Suppressor macrophage treated with lipopolysaccharide for 4 hours (primary cell): ENCODE measurements at places on chromosomes 11 and 22.

GRCh38 chr11:113440816-113441215 is 34.4 kb downstream of the DRD2 start:
- DNase-seq: no peak

- DNase-seq: no peak
Measured at GRCh38 chr22:41570221-41570620, 9.4 kb downstream of the CSDC2 start.

- DNase-seq: no peak
Measured at GRCh38 chr11:79412761-79413160, 28.1 kb downstream of the TENM4 start.

- DNase-seq: peak; percentile 22
Measured at GRCh38 chr11:63639199-63639832, 25.1 kb upstream of the PLAAT3 start.

DNA sequence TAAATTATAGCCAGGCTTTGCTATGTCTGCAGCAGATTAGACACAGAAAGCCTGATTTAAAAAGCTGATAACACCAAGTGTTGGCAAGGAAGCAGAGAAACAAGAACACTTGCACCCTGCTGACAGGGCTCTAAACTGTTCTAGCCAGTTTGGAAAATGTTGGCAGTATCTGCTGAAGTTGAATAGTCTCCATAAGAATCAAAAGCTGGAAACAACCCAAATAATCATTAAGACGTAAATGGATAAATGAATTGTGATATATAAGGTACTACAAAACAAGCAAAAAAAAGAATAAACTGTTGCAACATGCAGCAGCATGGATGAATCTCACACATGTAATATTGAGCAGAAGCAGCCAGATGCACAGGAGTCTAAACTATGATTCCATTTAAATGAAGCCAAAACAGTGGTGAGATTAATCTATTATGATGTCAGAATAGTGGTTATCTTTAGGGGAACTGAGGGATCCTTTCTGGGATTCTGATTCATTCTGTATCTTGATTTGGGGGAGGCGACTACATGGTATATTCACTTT is 40.4 kb upstream of the ADORA2A start:
- no peak for DNase-seq

- no peak for DNase-seq
Measured at GRCh38 chr11:4197112-4197511, 102.5 kb downstream of the RRM1 start.

GRCh38 chr22:32737811-32738497 is 63.6 kb upstream of the TIMP3 start:
- DNase-seq: no peak

- DNase-seq: peak; percentile 12
Measured at GRCh38 chr11:20388096-20389055, 860 bp downstream of the PRMT3 start.

DNA sequence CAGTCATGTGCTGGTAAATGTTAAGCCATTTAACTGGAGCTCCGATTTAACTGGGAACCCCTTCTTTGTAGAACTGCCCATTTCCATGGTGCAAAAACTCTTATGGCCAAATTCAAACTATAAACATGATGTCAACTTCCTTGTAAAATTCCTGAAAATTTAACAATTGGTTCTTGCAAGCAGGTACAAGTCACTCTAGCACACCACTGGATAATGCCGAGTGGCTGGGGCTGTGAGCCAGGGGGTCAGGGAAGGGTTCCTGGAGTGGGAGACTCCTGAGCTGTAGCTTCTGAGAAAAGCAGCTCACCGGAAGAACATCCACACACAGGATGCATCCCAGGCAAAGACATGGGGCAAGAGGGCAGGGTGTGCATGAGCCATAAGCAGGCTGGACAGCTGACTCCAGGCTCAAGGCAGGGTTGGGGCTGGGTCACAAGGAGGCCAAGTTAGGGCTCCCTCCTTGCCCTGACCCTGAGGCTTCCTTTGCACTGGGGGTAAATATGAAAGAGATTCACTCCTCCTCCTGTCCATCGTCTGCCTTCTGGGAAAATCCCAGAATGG is 18.2 kb downstream of the P2RY2 start:
- DNase-seq: no peak

DNA sequence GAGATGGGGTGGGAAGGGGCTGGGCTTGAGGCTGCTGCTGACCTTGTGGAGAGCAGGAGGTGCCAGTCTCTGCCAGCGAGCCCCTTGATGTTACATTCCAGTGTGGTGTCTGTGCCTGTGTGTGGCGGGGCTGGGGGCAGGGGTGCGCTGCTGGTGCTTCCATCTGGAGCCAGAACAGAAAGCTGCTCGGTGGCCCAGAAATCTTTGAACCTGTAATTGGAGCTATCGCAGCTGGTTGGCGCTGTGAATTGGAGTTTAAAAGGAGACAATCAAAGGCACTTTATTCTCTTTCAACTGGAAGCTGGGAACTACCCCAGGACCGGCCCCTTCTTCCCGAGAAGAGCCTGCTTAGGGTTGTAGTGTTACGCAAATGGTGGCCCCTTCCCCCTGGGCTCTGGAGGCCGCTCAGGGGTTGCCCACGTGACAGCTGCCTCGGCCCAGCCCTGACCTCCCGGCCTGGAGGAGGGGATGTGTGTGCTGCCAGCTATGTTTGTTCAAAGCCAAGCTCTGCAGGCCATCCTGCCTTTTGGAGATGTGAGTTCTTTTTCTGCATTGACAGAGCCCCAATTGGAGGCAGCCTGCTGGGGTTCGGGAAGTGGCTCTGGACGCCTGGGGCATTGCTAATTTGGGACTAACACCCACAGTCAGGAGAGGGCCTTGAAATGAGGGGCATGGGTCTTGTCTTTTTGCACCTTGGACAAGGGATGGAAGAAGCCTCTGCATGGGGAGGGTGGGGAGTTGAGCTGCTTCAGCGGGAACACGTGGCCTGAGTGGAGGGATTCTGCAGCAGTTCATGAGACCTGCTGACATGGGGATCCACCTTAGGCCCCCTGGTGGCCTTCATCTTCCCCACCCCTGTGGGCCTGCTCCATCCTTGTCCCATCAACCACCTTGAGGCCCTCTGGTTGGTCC is 14.0 kb upstream of the ARSA start:
- no peak for DNase-seq

GRCh38 chr11:368414-369335 is 624 bp upstream of the B4GALNT4 start:
- no peak for DNase-seq

GRCh38 chr11:11416917-11417316 is 63.9 kb upstream of the CSNK2A3 start:
- DNase-seq: peak; percentile 64

DNA sequence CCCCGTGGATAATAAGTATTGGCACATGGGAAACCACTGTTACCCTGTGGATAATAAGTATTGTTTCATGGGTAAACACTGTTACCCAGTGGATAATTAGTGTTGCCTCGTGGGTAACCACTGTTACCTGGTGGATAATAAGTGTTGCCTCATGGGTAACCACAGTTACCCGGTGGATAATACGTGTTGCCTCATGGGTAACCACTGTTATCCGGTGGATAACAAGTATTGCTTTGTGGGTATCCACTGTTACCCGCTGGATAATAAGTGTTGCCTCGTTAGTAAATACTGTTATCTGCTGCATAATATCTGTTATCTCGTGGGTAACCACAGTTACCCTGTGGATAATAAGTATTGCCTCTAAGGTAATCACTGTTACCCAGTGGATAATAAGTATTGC is 25.5 kb upstream of the NXPE4 start:
- DNase-seq: no peak

DNA sequence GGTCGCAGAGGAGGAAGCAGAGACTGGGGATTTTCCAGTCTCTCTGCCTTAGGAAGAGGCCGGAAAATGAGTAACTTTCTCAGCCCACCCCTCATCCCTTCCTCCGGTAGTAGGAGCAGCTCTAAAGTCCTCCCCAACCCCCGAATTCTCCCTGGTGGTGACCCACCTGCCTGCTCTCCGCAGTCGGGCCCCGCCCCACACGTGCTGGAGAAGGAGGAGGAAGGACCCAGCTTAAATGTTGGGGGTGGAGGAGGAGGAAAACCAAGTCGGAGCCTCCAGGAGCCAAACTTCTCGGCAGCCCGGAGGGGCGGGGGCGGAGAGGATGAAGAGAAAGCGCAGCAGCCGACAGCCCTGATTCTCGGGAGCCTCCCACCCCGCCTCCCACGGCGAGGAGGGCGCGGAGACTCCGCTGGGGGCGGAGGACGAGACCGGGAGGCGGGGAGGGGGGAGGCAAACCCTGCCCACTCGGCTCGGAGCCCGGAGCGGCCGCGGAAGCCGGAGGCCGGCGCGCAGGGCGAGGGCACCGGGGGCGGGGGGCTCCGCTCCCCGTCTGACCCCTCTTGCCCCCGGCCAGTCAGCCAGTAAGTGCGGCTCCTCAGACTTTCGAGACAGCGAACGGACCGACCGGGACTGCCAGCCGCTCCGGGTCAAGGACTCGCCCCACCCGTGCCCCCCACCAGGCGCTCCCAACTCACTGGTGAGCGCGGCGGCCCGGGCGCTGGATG is at the start of gene TPBGL:
TSS of gene TPBGL (plus strand) at position 464 of the 725 bp plus-strand sequence. CDS start 276 bp downstream, outside the sequence.
- no peak for DNase-seq

GRCh38 chr11:86570020-86570419 is 102.4 kb downstream of the ME3 start:
- no peak for DNase-seq

- no peak for DNase-seq
Measured at GRCh38 chr22:45650721-45651120, 20.9 kb upstream of the ATXN10 start.

GRCh38 chr11:86670911-86671310 is 1.5 kb downstream of the ME3 start:
- no peak for DNase-seq
